Cortex of kidney (tissue), 1 donor: ENCODE measurements at places on chromosomes 2 and 18.

GRCh38 chr2:236971131-236971821 is 114.4 kb upstream of the COPS8 start:
- DNase-seq = no peak

DNA sequence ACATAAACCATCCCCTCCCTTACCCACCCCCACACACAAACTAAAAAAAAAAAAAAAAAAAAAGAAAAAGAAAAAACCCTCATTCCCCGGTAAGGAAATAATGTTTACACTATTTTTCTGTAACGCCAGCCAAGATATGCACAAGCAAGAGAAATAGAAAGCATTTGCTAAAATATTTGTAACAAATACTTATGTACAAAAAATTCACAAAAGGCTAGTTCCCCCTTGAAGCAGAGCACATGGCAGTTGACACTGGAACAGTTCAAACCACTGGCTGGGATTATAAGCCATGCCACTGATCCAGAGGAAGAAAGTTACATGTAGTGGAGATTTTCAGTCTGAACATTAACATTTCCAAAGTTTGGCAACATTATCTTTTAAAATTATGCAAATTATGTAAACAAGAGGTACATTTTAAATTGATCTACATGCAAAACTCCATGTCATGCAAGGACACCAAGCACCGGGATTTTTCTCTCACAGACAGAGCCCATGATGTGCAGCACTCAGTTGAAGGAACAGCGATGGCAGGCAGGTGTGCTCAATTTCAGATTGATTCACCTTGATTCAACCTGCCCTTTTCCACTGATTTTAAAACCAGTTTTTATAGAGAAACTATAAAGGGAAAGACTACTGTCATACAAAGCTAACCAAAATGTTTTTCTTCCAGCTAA is 21.4 kb downstream of the PNO1 start:
- DNase-seq = no peak

GRCh38 chr2:182115258-182115657 is 129.6 kb downstream of the PPP1R1C start:
- no peak for DNase-seq

DNA sequence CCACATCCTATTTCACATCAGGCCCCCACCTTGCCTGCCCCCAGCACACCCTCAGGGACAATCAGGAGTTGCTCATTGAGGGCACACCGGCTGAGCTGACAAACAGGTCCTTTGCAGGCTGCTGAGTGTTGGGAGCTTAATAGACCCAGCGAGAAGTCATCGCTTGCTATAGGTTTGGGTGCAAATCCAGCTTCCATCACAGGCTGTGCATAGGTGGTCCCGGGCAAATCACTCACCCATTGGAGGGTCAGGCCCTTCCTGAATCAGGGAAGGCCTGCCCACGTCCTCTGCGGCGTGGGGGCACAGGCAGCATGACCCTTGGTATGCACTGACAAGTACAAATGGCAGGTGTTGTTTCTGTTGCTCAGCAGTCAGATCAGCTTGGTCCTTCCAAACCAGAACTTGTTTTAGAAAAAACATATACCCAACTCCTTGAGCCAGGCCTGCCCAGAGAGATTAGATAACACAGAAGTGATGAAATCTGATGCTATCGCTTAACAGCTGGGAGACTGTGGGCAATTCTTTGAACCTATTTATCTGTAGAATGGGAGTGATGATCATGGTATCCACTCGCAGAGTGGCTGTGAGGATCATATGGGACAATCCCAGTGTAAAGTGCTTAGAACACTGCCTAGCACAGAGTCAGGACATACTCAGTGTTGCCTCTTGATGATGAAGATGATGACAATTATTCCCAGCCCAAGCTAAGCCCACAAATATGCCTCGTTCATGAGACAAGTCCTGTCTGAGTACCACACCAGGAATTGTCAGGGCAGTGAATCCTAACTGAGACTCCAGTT is 34.9 kb downstream of the SMAD7 start:
- no peak for DNase-seq

DNA sequence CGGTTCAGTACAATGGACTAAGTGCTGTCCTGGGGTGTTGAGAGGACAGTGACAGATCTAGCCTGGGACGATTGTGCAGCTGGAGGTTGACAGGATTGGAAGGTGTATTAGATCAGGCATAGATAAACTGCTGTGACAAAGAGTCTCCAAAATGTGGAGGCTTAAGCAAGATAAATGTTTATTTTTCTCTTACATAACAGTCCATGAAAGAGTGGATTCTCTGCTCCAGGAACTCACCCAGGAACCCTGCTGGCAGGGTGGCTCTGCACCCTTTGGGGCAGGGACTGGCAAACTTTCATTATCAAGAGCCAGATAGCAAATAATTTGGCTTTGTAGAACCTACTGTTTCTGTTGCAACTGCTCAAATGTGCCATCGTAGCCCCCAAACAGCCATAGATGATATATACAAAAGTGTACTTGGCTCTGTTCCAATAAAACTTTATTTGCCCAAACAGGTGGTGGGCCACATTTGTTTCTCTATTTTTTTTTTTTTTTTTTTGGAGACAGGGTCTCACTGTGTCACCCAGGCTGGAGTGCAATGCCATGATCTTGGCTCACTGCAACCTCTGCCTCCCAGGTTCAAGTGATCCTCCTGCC is 9.7 kb downstream of the HRH4 start:
- DNase-seq = no peak

DNA sequence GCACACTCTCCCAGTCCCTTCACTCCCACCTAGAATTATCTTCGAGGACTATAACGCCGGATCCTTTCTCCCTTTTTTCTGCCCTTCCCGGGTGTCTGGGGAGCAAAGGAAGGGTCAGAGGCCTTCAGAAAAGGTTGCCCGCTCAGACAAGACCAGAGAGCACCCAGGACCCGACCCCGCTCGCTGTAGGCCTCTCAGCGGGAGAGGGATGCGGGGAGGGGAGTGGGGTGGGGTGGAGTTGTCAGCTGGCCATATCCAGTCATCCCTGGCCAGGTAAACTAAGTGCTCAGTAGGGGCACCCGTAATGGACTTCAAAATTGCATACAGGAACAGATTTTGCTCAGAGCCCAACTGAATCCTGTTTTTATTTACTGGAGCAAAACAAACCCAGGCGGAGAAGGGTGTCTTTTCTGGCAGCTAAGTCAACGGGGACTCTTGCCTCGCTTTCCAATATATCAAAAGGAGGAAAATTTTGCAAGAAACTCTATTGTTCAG is 65.0 kb downstream of the NOL4 start:
- DNase-seq = no peak

- DNase-seq = no peak
Measured at GRCh38 chr2:216391401-216391800, 19.1 kb upstream of the MARCHF4 start.

- no peak for DNase-seq
Measured at GRCh38 chr18:40133253-40133652, 1821.8 kb upstream of the PIK3C3 start.

- no peak for DNase-seq
Measured at GRCh38 chr2:17804358-17804757, 11.9 kb upstream of the MSGN1 start.

- DNase-seq = no peak
Measured at GRCh38 chr2:160906878-160907277, 253.3 kb upstream of the TANK start.

DNA sequence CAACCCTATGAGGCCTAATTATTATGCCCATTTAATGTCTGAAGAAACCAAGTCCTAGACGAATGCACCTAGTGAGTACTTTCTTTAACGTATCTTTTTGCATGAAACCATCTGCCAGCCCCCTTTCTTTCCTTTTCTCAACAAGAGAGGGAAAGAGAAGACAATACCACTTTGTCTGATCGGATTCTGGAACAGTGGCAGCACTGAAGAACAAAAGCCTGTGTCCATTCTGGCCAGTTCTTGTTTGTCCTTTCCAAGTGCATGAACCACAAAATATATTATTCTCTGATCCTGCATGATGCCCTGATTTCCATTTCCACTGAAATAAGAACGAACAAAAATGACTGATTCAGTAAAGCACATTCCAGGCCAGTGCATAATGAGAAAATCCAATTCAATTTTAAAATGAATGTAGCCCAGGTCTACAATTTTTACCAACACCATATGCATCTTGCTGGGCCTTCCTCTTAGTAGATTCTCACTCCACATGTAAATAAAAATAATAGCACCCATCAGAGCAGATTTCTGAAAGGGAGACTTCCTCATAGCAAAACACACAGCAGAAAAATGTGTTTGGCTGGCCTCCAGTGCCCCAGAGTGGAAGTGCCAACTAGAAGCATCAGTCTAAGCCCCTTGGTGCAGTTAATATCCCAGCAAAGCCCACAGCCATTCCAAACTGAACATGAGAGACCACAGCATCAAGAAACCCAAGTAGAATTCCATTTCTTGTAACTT is 422.6 kb upstream of the ID2 start:
- DNase-seq = no peak

GRCh38 chr2:24471662-24472061 is 19.4 kb upstream of the NCOA1 start:
- no peak for DNase-seq

DNA sequence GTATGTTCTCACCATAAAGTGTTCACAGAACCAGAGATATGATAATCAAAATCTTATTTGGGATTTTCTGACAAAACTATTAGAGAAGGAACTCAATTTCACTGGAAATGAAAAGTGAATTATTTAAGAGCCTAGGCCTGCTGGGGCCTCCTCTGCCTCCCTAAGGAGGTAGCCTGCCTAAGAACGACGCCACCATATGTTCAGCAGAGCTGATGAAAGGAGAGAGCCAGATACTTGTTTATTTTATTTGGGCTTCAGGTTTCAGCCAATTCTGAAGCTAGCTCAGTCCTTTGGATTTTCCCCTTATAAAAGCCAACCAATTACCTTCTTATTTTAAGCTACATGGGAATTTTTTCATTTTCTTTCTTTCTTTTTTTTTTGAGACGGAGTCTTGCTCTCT is 433.1 kb upstream of the MAP2 start:
- no peak for DNase-seq

- DNase-seq = no peak
Measured at GRCh38 chr18:46712406-46712805, 44.4 kb downstream of the ST8SIA5 start.

- DNase-seq = no peak
Measured at GRCh38 chr2:135451966-135452365, 79.1 kb downstream of the ZRANB3 start.

GRCh38 chr2:84792856-84793522 is 87.9 kb downstream of the TRABD2A start:
- no peak for DNase-seq

DNA sequence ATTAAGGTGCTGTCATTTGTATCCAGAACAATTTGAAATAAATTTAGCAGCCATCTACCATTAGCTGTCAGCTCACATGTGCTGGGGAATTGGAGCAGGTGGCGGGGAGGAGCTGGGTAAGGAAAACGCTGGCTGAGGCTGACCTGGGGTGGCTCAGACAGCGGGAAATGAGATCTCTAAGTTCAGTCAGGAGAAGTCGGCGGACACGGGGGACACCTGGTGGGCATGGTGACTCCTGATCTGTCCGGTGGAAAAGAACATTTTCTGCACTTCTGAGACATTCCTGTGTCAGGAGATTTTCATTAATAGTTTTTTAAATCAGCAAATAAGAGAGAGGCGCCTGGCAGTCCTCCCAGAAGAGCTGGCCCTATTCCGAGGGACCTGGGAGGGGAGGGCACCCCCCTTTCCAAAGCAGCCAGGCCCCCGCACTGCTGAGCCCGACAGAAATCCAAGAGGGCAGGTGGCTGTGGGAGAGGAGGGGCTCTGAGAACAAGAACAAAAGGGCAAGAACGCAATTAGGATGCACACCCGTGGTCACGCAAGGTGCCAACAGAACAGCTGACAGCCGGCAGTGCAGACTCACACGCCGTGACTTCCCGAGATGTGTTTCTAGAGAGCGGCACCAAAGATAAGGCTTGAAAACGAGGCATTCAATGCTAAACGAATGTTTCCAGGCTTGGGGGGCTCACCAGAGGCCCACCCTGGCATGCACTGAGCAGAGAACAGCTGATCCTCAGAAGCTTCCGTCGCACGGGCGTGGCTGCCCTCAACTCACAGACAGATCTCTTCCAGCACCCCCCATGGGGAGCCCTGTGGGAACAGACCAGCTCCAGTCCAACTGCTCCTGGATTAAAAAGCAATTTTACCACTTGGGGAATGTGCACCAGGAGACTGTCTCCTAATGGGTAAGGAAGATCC is 26.4 kb downstream of the SLC66A2 start:
- no peak for DNase-seq

DNA sequence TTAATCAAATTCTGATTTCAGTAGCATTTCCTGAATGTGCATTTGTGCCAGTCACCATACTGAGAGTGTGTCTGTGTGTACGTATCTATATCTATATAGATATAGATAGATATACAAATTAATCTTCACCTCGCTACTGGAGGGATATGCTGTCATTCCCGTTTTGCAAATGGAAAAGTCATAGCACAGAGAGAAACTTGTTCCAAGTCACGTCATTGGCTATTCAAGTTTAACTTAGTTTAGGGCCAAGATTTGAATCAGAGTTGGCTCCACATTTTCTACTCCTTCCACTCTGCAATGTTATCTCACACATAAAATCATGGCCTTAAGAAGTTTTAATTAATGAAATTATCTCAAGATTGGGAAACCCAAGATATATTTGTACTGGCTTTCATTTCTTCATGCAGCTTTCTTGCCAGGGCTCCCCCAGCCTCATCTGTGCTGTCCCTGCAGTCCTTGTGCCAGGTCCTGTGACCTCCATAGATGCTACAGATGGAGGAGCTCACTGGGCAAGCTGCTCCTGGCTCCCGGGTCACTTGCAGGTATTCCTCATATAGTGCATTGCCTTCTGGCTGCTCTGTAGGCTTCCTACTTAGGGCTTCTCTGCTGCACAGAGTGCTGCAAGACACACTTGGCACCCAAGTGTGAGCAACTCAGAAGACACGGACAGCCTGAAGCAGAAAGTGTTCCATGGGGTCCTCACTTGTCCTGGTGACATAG is 245.8 kb downstream of the KCNS3 start:
- no peak for DNase-seq

DNA sequence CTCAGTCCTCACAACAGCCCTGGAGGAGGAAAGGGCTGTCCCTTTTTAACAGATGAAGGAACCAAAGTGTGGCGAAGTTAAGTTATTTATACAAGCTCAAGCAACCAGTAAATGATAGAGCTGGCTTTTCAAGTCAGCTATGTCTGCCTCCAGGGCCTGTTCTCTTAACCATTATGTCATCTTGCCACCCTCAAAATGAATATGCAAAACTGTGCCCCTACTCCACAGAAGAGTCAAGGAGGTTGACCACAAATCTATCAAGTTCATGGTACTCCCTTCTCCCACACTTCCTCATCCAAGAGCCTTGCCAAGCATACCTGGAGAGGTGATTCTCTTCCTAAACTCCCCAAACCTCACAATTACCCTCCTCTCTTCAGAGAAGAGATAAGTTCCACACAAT is 37.3 kb upstream of the CREB1 start:
- DNase-seq = no peak

DNA sequence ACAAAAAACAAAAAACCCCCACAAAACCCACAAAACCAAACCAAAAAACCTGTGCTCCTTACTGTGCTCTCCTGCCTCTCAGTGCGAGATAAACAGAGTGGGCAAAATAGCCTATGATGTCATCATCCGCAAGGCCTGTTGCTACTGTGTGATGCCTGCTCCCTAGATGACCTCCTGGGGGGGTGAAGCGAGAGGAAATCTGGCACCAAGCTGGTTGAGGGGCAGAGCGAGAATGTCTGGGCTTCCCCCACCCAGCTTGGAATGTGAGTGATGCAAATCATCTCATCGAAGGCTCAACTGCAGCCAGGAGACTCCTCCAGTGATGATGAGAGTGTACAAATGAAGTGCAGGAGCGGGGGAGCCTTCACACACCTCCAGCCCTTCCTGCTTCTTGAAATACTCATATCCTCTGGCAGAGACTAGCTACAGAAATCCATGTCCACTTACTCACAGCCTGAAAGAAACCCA is 57.7 kb upstream of the MAP4K3 start:
- no peak for DNase-seq

- DNase-seq = no peak
Measured at GRCh38 chr2:217360781-217361482, 501.1 kb upstream of the TNP1 start.
